ENCODE measurements at places on chromosomes 4 and X.

- DNase-seq: no peak
Observed at GRCh38 chr4:155571184-155571944, 95.3 kb upstream of the GUCY1A1 start.

- DNase-seq: no peak
Observed at GRCh38 chr4:171929477-171929876, 116.3 kb downstream of the GALNTL6 start.

- DNase-seq: no peak
Observed at GRCh38 chr4:39020130-39020529, 12.1 kb downstream of the TMEM156 start.

DNA sequence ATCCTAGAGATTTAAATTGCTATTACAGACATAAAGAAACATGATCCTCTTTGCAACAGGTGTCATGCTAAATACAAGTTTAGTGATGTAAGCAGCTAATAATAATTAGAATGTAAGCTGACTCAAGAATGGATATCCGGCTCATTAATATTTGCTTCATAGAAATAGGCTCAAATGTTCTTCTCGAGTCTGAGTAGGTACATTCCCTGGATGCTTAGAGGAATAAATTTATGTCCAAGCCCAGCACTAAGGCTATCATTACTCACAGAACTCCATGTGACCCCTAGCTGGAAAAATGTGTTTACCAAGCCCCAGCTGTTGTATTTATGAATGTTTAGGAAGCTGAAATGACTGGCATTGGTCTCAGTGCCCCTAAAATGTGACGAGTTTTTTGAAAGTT, 87.6 kb upstream of the TSPAN7 start:
- no peak for DNase-seq

DNA sequence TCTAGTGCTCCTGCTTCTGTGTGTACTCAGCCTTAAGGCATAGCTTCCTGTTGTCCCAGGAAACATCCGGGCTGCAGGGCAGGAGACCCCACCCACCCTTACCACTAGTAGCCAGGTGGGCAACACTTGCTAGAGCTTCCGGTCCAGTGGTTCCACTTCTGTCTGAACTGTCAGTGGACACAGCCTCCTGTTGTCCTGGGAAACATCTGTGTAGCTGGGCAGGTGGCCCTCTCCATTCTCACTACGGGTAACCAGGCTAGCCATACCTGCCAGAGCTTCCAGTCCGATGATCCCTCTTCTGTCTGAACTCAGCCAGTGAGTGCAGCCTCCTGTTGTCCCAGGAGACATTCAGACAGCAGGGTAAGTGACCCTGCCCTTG, 372.2 kb downstream of the INPP4B start:
- no peak for DNase-seq

- DNase-seq: peak; percentile 35
Observed at GRCh38 chr4:149999485-150000074, 78.7 kb upstream of the DCLK2 start.
